ENCODE measurements at places on chromosomes 2 and 18.

GRCh38 chr18:78981394-78981831, 1.8 kb downstream of the SALL3 start:
- no peak for DNase-seq

GRCh38 chr18:42289526-42289925, 334.5 kb downstream of the PIK3C3 start:
- DNase-seq: no peak

DNA sequence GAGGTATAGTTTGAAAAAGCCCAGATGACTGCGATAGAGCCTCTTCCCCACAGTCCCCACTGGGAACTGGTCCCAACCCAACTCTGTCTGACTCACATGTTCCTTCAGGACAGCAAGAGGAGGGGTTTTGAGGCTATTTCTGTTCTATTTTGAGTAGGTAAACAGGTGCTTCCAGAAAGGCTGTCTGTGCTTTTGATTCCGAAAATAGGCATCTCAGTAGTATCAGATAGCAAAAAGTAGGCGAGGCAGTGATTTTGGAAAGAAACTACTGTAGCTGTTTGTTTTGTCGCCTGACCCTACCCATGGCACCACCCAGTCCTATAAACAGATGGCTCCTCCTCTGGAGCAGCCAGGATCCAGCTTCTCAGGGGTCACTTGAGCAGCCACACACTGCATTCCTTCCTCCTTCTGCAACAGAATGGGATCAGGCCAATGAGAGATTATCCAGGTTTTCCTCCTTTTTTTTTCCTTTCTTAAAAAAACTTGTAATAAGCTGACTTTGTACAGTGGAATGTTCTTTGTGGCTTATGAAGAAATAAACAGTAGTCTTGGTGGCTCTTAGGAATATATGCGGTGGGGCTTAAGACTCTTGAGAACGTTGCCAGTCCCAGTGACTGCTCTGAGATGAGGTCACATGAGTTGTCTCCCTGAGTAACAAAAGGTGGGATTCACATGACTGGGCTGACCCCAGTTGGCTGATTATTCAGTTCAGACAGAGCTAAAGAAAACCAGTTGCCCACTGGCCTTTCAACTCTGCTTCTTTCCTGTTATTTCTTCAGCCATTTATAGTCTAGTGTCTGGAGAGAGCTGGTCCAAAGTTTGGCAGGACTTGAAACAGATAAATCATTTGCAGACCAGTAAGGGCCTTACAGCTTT, 98.6 kb downstream of the KCNS3 start:
- no peak for DNase-seq

- no peak for DNase-seq
Measured at GRCh38 chr2:42328148-42328833, 32.7 kb downstream of the COX7A2L start.

- DNase-seq: no peak
Measured at GRCh38 chr18:36993068-36993467, 164.1 kb downstream of the KIAA1328 start.

Data from activated T-cell treated with anti-CD3 and anti-CD28 coated beads for 1 hour (primary cell).